Stimulated activated CD8-positive, alpha-beta memory T cell treated with anti-CD3 and anti-CD28 coated beads, Interleukin-12 subunit alpha, Interleukin-12 subunit beta, amount 100 ng/mL, for 4 hours (primary cell): ENCODE measurements at places on chromosomes 3 and 15.

DNA sequence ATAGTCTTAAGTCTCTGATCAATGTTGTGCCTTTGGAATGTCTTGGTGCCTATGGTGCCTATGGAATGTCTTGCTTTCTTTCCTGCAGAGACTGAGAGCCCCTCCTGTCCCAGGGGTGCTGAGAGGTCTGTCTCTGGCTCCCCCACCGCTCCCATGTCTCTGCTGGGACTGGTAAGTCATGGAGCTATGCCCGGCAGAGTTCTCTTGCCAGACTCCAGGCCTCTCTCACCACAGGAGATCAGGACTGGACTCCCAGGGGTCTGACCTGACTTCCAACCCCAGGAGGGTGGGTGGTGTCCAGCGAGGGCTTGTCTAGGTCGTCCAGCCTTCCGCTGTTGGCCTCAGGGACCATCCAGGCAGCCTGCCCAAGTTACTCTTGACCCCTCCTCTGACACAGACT lies 14.0 kb upstream of the CYP11A1 start:
- no peak for DNase-seq

GRCh38 chr3:194773771-194774455 lies 88.2 kb downstream of the FAM43A start:
- no peak for DNase-seq

- no peak for DNase-seq
Measured at GRCh38 chr3:46184469-46184868, 23.6 kb downstream of the CCR1 start.

- no peak for DNase-seq
Measured at GRCh38 chr3:151268267-151269235, 9.8 kb downstream of the P2RY14 start.

DNA sequence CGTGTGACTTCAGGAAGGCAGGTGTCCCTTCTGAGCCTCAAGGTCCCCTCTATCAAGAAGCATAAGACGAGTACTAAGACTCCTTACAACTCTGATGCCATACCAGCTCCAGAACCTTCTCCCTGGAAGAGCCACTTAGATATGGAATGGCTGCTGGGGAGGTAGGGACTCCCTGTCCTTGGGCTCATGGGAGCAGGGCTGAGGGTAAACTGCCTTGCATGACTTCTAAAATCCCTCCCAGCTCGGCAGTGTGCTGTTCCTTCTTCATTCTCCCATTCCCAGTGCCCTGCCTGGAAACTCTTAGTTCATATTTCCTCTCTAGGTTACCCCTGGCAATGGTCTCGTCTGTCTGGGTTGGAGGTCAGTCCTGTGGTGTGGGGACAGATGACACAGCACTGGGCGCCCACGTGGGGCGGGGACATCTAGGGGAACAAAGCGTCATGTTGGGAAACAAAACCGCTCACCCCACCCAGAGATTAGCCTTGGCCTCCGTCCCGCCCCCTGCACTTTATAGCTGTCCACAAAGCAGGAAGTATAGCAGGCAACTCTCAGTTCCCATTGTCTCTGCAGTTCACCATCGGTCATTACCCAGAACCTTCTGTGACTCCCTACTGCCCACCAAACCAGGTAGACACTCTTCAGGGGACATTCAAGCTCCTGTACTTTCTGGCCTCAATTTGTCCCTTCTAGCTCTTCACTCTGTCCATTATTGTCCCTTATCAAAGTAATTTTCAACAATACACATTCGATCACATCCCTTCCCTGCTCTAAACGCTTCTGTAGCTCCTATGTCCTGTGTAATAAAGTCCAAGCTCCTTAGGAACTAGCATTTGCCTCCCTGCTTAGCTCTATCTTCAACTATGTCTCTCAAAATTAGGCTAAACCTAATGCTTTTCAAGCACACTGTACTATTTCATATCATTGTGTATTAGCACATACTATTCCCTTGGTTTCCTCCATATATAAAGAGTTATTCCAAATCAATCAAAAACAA lies 73.8 kb downstream of the IQSEC1 start:
- no peak for DNase-seq
